ENCODE measurements at places on chromosomes 2 and 18.

DNA sequence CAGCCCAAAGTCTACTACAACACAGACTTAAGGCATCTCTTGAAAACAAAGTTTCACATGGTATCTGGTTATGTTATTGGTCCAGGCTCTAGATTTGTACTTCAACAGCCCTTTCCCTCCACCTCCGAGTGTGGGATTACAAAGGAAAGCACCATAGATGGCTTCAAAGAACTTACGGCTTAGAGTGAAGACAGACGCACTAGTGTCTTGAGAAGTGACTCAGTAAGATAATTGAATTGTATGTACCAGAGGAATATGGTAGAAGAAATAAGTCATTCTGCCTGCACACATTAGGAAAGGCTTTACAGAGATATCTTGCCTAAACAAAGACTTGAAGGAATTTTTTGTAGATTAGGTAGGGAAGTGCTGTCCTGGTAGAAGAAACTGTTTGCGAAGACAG is 392.3 kb upstream of the TNP1 start:
- no peak for DNase-seq

- no peak for DNase-seq
These were observed 802.9 kb upstream of the KLHL29 start for GRCh38 chr2:22582107-22582506.

DNA sequence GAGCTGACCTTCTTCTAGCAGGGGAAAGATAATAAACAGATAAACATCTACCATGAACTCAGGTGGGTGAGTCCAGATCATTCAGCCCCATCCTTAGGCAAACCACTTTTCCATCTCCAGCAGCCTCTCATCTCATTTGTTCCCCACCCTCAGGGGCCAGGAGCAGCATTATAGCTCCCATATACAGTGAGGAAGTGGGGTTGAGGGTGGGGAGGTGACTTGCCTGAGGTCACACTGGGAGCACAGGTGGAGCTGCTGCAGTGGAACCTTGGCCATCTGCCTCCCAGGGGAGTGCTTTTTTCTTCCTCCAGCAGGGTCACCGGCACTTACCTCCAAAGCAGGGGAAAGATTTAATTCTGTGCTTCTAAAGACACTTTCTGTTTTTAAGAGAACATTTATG is 212.5 kb upstream of the SMAD2 start:
- no peak for DNase-seq

DNA sequence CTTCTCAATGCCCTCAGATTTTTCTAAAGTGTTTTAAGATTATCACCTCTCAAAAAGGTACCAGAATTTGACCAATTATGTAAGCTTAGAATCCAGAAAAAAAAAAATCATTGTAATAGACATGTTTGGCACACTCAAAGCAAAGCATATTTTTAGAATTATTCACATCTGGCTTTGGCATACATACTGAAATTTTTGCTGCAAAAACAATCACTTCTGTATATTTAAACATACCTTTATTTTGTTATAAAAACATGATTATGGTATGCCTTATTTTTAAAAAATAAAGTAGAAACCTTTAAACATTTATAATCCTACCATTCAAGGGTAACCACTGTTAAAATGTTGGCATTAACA is 143.3 kb downstream of the ESCO1 start:
- no peak for DNase-seq

- DNase-seq: no peak
These were observed 61.5 kb upstream of the CYP20A1 start for GRCh38 chr2:203177361-203177760.

- no peak for DNase-seq
These were observed 17.7 kb upstream of the HNRNPLL start for GRCh38 chr2:38620282-38620977.

DNA sequence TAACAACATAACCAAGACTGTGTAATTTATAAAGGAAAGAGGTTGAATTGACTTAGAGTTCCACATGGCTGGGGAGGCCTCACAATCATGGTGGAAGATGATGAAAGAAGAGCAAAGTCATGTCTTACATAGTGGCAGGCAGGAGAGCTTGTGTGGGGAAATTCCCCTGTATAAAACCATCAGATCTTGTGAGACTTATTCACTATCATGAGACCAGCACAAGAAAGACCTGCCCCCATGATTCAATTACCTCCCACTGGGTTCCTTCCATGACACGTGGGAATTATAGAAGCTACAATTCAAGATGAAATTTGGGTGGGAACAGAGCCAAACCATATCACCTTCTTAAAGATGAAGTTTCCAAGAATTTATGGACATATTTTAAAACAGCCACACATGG is 2.5 kb upstream of the IL36RN start:
- DNase-seq: no peak

DNA sequence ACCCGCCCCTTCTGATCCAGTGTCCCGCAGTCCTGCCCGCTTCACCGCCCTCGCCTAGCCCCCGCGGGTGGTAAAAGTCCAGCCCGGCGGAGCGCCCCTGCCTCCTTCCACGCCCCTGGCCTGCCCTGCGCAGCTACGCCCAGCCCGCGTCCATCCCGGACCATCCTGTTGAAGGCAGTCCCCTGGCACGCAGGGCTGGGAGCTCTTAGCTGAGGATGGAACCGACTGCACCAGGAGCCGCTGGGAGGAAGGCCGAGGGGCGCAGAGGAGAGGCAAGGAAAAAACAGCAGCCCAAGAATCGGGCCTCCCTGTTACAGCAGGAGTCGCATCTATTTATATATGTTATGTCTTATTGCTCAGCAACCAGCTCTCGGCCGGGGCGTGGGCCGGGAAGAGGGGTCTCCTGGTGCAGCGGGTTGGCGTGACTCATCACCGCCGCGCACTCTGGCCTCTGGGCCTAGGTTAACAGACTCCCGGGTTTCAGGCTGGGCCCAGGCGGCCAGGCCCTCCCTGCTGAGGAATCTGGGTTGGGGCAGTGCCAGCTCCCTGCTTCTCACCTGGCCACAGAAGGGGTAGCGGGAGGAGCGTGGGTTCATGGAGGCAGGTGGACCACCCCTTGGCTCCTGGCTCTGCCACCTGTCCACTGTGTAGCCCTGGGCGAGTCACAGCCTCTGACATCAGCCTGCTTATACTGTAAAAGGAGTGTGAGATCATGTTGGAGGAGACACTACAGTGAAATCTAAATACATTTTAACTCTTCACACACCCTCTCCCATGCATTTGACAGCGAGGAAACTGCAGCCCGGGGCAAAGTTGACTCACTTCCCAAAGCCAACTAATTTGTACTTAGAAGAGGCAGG is 13.4 kb upstream of the MAP3K2 start:
- no peak for DNase-seq

DNA sequence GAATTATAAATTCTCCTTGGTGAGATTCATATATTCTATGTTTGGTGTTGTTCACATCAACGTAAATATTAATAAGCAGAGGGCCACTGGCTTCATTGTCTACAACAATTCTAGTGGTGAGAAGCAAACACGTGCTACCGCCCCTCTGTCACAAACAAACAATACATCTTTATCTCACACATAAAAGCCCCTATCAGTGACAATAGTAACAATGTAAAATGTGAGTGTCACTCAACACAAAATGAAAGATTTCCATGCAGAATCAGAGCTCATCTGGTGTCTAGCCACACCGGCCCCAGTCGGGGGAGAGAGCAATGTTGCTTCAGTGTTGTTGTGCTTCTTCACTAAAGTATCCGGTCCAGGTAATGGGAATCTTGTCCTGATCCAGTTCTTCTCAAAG is 932.6 kb downstream of the SOCS6 start:
- DNase-seq: no peak

DNA sequence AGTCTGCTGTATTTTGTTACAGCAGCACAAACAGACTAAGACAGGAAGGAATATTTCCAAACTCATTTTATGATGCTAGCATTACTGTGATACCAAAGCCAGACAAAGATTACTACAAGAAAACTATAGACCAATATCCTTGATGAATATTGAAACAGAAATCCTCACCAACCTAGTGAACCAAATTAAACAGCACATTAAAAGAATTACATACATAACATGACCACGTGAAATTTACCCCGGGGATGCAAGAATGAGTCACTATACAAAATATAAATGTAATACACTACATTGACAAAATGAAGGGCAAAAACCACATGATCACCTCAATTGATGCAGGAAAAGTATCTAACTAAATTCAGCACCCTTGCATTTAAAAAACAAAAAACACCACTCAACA is 112.6 kb downstream of the CHN1 start:
- DNase-seq: no peak

DNA sequence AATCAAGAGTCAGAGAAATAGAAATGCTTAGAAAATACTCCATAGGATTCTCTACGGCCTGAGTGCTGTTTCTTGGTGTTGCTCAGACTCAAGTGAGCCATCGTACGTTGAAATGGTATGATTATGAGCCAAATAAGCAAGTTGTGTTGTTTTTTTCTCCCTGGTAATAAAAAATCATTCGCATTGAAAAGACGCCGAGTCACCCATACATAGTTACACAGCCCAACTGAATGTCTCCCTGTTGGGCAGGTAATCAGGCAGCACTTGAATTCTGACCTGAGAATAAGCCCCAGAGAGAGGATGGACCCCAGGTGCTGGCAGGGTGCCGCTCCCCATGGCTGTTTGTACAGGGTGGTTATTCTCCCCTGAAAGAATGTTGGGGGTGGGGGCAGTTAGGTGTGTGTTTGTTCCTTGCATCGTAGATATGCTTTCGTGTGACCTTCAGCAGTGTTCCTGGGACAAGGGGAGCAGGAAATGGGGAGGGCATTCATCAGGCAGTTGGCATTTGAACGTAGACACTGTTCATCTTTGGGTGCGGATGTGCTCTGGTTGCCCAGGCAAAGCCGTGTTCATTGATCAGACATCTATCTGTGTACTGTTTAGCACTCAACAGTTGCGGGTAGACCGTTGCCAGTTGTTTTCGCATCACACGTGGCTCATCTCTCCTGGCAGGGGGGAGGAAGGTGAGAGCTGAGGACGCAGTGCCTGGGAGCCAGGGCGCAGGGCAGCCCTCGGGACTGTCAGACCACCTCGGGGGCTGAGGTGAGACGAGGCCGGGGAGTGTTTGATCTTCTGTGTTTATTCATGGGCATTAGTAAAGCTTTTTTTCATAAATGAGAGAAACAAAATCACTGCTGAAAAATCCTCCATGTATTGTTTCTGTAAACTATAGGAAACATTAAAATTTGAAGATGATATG is 27.3 kb downstream of the MTCL1 start:
- DNase-seq: no peak

DNA sequence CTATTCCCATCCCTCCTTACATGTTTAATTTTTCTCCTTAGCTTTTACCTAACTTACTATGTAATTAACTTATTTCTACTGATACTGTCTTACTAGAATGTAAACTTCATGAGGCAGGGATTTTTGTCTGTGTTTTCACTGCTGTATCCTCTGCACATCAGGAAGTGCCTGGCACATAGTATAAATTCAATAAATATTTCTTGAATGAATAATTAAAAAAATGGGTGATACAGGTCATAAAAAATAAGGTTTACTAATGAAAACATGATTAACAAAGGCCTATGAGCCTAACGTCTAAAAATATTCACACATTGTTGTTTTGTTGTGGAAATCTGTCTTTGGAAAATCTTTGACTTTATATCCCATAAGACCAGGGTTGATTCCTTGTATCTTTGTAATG is 4.5 kb downstream of the RBKS start:
- DNase-seq: no peak

GRCh38 chr2:23628926-23629771 is 244.2 kb downstream of the KLHL29 start:
- no peak for DNase-seq

- DNase-seq: no peak
These were observed 748 bp upstream of the ZNF804A start for GRCh38 chr2:184597571-184597991.

DNA sequence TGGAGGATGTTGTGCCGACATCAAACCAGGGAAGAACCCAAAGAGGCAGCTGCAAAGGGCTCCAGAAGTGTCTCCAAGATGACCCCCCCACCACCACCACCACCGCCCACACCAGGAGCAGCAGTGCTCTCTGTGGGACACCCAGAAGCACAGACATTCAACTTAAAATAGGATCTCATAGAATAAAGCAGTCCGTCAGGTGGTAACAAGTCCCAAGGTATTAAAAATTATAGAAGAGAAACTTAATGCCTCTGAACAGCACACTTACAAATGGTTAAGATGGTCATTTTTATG is 155.5 kb upstream of the ID2 start:
- DNase-seq: no peak

DNA sequence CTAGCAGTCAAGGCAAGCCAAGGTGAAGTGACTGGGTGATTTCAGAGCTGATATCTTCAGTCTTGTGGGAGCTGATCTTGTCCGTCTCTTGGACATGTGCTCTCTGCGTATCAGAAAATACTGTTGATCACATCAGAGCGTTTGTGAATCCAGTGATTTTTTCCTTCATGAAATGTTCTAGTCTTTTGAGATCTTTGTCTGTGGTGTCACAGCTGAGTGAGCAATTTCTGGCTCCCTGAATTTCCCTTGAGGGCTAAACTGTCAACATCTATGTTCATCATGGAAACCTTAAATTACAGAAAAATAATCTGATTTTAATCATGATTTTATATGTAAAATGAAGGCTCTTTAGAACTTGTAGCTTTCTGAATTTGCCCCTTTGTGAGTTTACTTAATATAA is 432.0 kb downstream of the CCDC85A start:
- DNase-seq: no peak

- no peak for DNase-seq
These were observed 143.9 kb downstream of the ZBTB7C start for GRCh38 chr18:48265328-48265727.

DNA sequence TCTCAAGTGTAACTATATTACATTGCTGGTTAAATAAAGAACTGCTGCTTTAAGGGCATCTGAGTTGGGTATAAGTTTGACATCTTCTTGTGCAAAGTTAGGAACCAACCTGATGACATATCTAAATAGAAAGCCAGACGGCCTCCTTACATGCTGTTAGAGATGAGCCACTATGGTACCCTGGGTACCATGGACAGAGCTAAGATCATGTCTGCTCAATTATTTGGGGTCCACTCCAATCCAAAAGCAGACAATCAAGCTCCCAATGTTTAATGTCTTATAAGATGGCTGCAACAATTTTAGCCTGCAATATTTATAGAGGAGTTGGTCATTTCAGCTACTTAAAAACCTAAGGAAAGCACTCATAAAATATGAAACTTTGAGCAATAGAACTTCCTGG is 86.2 kb downstream of the UPP2 start:
- DNase-seq: no peak

GRCh38 chr2:122145856-122146255 is 390.4 kb downstream of the TSN start:
- no peak for DNase-seq

DNA sequence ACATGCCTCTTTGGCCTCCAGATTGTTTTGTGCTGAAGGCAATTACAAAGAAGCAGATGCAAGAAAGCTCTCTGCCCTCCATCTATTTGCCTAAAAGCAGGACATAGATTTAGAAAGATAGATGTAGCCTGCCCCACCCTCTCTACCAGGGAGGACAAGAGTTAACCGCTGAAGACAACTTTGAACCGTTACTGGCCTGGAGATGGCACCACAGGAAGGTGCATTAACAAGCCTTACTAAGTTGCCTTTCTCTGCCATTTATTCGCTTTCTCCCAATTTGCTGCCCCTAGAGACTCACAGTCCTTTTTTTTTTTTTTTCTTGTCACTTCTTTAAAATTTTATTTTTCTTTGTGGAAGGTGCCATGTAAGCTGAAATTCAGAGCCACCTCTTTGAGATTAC is 28.8 kb upstream of the RMDN2 start:
- DNase-seq: no peak
